ENCODE measurements at places on chromosomes 5 and 9.

DNA sequence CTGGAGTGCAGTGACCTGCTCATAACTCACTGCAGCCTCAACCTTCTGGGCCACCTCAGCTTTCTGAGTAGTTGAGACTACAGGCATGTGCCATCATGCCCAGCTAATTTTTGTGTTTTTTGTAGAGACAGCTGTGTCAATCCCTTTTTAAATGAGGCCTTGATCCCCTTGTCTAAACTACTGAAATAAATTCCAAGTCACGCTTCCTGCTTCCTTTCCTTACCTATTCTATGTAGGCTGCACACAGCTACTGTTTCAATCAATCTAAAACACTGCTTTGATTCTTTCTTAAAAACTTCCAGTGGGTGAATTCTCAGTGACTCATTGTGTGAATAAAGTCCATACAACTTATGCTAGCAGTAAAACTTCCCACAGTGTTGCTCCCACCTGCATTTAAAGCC, 2.9 kb upstream of the C7 start:
- DNase-seq, result no peak

- DNase-seq, result no peak
Measured at GRCh38 chr9:110188991-110189390, 19.0 kb downstream of the C9orf152 start.

- DNase-seq, result no peak
Measured at GRCh38 chr5:83256091-83256780, 178.9 kb downstream of the XRCC4 start.

DNA sequence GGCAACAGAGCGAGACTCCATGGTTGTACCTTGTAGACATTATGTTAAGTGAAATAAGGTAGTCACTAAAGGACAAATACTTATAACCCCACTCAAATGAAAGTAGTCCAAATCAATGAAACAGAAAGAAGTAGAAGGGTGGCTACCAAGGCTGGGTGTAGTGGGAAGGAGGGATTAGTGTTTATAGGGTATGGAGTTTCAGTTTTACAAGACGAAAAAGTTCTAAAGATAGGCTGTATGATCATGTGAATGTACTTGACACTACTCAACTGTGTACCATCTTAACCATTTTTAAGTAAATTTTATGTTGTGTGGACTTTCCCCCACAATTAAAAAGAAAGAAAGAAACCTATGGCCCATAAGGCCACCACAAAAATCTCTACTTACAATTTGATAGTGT, 32.2 kb downstream of the ALDH7A1 start:
- no peak for DNase-seq

DNA sequence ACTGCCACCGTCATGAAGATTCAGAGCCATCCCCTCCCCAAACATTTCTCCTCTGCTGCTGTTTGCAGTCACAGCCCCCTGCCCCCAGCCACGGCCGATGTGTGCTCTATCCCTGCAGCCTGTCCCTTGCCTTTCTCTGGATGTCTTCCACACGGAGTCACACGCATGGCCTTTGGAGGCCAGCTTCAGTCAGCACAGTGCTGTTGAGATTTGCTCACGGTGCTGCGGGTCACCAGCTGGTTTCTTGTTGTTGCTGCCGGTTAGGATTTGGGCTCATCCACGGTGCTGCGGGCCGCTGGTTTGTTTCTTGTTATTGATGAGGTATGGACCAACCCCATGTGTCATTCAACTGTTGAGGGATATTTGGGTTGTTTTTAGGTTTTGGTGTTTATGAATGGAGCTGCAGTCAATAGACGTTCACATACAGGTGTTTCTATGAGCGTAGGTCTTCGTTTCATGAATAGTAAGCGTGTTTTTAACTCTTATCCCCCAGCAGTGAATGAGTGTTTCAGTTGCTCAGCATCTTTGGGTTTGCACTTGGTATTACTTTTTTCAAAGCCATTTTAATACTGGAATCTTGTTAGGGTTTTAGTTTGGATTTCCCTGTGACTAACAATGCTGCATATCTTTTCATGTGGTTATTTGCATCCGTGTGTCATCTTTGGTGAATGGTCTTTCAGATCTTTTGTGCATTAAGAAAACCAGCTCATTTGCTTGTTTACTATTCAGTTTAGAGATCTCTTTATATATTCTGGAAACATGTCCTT, 57.6 kb downstream of the AHRR start:
- no peak for DNase-seq

DNA sequence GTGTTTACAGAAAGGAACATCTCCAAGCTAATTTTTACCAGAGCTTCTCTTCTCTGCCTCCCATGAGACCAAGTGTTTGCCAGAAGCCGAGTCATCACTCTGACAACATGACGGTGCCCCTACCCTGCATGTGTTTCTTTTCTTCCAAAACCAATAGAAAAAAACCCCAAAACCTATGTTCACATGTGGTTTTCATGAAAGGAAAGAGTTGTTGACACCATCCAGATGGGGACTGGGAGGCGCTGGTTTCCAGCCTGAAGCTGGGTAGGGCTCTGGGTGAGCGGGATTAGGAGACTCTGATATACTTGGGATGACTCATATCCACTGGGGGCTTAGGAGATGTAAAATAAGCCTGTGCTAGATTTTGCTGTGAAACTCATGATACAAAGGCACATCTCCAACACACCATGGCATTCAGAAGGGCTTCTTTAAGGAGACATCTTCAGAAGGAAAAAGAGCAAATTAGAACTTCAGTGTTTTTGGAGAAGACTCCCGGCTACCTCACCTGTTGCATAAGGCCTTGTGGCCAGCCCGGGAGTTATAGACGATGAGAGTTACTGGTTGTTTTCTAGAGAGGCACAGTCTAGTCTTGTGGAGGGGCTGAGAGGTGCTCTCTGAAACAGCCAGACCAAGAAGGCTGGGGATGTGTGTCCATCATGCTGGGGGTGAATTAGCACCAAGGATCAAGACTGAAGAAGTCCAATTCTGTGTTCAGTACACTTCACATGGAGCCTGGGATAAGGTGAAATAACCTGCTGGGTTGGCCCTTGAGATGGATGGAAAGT, 108.9 kb upstream of the LHFPL2 start:
- DNase-seq, result no peak

GRCh38 chr5:89128092-89128491, 245.1 kb upstream of the MEF2C start:
- DNase-seq, result no peak

DNA sequence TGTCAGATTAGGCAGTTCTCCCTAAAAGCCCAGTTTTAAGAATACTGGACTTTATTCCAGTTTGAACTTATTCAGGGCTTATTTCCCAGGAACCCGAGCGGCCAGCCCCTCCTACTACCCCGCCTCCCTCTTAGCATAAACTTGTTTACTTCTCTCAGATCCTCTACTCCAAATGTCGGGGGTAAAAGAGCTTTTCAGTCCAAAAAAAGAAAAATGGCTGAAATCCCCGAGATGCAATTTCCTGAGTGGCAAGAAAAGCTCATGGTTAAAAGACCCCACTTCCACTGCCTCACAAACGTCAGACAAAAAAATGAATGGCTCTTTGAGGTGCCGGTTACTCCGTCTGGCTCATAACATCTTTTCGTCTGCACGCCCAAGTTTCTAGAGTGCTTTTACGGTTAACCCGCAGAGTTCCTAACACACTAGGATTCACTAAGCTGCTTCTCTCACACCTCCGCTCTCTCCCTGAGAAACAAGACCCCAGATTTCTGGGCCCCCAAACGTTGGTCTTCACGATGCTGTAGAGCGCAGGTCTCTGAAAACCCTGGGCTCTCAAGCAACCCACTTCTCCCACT, 402 bp downstream of the BRD8 start:
- no peak for DNase-seq

GRCh38 chr5:112738191-112738560, 491 bp downstream of the APC start:
- no peak for DNase-seq

GRCh38 chr5:179765400-179765799, 28.4 kb upstream of the LTC4S start:
- no peak for DNase-seq

DNA sequence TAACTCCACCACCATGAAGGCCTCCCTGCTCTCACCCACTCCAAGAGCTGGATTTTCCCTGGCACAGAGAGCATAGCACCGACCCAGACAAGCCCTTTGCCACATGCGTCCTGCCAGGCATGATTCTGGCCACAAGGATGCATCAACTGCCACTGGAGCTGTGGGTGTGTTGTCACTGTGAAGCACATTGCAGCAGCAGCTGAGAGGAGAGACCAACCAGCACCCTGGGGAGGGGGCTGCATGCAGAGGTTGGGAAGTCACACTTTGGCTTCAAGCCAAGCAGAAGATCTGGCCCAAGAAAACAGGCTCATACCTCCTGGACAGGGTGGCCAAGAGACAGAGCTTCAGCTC, 22.6 kb upstream of the PTGES start:
- no peak for DNase-seq

DNA sequence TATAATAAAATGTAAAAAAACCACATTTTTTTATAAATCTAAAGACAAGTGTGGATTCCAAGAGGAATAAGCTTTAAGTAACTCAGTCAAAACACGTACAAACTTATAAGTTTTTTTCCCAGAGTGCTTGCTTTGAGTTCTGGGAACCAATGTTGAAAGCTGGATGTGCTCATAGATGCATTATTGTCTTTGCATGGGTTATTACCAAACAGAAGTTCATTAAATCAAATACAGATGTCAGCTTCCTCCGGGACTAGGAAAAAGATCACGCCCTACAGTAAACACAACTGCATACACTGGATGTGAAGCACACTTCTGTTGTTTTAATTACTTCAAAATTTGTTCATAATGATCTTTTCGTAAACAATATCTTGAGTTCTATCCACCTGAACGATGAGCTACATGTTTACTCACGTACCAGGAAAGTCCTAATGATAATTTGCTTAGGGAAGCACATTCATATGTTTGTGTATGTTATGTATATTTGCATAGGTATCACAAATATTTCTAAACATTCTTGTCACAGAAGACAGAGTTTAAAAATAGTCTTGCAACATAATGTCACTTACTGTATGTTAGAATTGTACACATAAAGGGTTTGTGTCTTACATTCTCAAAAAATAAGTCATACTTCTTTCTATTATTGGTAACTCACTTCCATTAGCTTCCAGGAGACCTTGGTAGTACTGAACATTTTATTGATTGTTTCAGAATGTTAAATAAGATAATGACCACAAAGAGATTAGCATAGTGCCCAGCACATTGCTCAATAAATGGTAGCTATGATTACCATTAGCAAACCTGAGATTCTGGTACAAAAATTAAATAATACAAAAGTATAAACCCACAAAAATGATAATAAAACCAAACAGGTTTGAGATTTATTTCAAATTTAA, 427.4 kb downstream of the CETN3 start:
- DNase-seq, result no peak

GRCh38 chr9:87382900-87383299, 114.8 kb upstream of the DAPK1 start:
- DNase-seq, result no peak

DNA sequence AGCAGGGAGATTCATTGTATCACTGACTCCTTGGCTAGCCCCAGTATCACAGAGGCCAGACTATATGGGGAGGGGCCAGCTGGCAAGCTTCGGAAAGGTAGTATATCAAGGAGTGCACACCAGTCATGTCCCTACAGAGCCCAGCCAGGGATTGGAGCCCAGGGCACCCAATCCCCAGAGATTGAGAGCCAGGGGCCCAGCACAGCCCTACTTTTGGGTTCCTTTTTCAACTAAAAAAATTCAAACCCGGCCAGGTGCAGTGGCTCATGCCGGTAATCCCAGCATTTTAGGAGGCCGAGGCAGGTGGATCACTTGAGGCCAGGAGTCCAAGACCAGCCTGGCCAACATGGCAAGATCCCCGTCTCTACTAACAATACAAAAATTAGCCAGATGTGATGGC, 5.4 kb upstream of the MYORG start:
- DNase-seq, result no peak
